Aorta (tissue), 5 donors: ENCODE measurements at places on chromosomes 4 and X. TPM values are rescaled to one million over a fixed set of nuclear protein-coding genes. Genes with fewer than 3 reads are reported as not detected.

- H3K4me1 ChIP-seq, result no peaks in the 10 kb centered on the region
- peak; percentile 61 for DNase-seq
- H3K27me3 ChIP-seq, result no peaks in the 10 kb centered on the region
- no peak overlapping the region for H3K4me3 ChIP-seq
- no peak overlapping the region for H3K27ac ChIP-seq
These were observed 10.0 kb upstream of the ADD1 start for GRCh38 chr4:2833671-2834000.

The TAF7L gene
- not detected for total RNA-seq

GRCh38 chr4:74983253-74983635 is 50.3 kb downstream of the PARM1 start:
- H3K27ac ChIP-seq, result no peak overlapping the region
- no peak for DNase-seq
- no peaks in the 10 kb centered on the region for H3K36me3 ChIP-seq
- H3K4me3 ChIP-seq, result no peak overlapping the region

The HMGN5 gene
- 8.3 TPM for total RNA-seq

The EXOSC9 gene
- 17.7 TPM for total RNA-seq

DNA sequence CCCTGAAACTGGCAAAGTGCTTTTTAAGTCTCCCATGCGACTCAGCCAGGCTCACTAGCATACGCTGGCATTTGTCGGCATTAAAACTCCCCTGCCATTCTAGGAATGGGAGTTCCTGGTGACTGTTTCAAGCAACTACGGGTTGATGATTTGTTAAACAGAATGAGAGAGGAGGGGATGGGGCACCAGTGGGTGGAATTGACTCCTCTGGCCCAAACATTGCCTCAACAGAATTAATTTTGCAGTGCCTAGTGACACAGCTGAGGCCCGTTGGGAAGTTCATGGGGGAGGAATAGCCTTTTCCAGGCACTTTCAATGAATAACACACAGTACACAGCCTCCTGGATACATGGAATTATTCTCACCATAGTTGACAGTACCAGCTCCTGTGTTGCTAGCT is 30.1 kb downstream of the NEUROG2 start:
- no peaks in the 10 kb centered on the region for H3K27me3 ChIP-seq
- H3K4me3 ChIP-seq, result no peak overlapping the region
- no peak for DNase-seq
- H3K36me3 ChIP-seq, result no peaks in the 10 kb centered on the region
- no peak overlapping the region for H3K27ac ChIP-seq

The ADGRL3 gene
- total RNA-seq, result 110 TPM

DNA sequence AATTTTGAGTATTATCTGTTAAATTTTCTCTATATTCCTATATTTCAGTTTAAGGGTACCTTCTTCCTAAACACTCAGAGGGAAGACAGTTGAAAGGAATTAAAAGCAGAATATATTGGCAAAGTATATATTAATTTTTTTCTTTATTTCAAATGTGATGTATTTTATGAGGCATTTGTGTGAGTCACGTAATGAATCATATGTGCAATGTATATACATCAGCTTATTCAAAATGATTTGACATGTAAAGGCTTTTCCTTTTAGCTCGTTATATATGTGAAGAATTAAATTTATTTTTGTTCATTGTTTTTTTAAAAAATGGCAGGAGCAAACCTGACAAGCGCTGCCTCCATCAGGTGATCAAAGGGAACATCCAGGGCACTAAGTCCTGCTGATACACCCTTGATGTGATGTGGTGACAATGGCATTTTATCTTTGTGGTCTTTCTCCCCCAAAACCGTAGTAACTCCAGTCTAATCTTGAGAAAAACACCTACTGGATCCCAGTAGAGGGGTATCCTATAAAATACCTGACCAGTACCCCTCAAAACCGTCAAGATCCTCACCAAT is 8.9 kb downstream of the WWC2 start:
- no peaks in the 10 kb centered on the region for H3K27me3 ChIP-seq
- no peak overlapping the region for H3K27ac ChIP-seq
- H3K36me3 ChIP-seq, result no peaks in the 10 kb centered on the region
- H3K4me3 ChIP-seq, result no peak overlapping the region
- peaks cover 4% of the 10 kb centered on the region for H3K4me1 ChIP-seq

- no peaks in the 10 kb centered on the region for H3K27me3 ChIP-seq
- DNase-seq, result no peak
- no peak overlapping the region for H3K27ac ChIP-seq
- no peaks in the 10 kb centered on the region for H3K4me1 ChIP-seq
These were observed 156.6 kb downstream of the CAMK2D start for GRCh38 chr4:113604955-113605354.

GRCh38 chr4:105998171-105999063 is 103.1 kb downstream of the NPNT start:
- DNase-seq, result no peak
- no peak overlapping the region for H3K27ac ChIP-seq
- no peaks in the 10 kb centered on the region for H3K4me1 ChIP-seq
- no peaks in the 10 kb centered on the region for H3K36me3 ChIP-seq
- no peak overlapping the region for H3K4me3 ChIP-seq

- no peaks in the 10 kb centered on the region for H3K36me3 ChIP-seq
- H3K27ac ChIP-seq, result no peak overlapping the region
- H3K27me3 ChIP-seq, result peaks cover 2% of the 10 kb centered on the region
- H3K4me3 ChIP-seq, result no peak overlapping the region
- H3K4me1 ChIP-seq, result no peaks in the 10 kb centered on the region
These were observed 2.9 kb downstream of the CFI start for GRCh38 chr4:109798866-109799265.

The NAP1L2 gene
- 7.2 TPM for total RNA-seq

The FHIP1A gene
- 2.8 TPM for total RNA-seq

GRCh38 chrX:136666088-136666487 is 18.1 kb downstream of the CD40LG start:
- H3K4me3 ChIP-seq, result no peak overlapping the region
- H3K4me1 ChIP-seq, result no peaks in the 10 kb centered on the region
- no peaks in the 10 kb centered on the region for H3K27me3 ChIP-seq
- H3K27ac ChIP-seq, result no peak overlapping the region

The FREM3 gene
- 0.18 TPM for total RNA-seq

The GLOD5 gene
- not detected for total RNA-seq

DNA sequence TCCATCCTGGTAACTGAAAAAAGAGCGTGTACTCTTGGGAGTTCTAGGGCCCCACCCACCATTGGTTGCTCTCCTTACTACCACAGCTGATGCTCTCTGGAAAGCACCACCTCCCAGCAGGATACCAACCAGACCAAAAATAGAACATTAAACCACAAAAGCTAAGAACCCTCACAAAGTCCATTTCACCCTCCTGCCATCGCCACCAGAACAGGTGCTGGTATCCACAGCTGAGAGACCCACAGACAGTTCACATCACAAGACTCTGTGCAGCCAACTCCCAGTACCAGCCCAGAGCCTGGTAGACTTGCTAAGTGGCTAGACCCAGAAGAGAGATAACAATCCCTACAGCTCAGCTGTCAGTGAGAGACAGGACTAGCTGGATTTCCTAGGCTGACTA is 240.6 kb downstream of the PABPC4L start:
- no peaks in the 10 kb centered on the region for H3K27me3 ChIP-seq
- no peaks in the 10 kb centered on the region for H3K36me3 ChIP-seq
- H3K4me1 ChIP-seq, result no peaks in the 10 kb centered on the region
- H3K27ac ChIP-seq, result no peak overlapping the region

- H3K27me3 ChIP-seq, result no peaks in the 10 kb centered on the region
- no peak for DNase-seq
- H3K4me1 ChIP-seq, result no peaks in the 10 kb centered on the region
- no peak overlapping the region for H3K27ac ChIP-seq
- no peaks in the 10 kb centered on the region for H3K36me3 ChIP-seq
These were observed 483.4 kb downstream of the RPA4 start for GRCh38 chrX:97367125-97367524.

The SERPINA7 gene
- total RNA-seq, result not detected

DNA sequence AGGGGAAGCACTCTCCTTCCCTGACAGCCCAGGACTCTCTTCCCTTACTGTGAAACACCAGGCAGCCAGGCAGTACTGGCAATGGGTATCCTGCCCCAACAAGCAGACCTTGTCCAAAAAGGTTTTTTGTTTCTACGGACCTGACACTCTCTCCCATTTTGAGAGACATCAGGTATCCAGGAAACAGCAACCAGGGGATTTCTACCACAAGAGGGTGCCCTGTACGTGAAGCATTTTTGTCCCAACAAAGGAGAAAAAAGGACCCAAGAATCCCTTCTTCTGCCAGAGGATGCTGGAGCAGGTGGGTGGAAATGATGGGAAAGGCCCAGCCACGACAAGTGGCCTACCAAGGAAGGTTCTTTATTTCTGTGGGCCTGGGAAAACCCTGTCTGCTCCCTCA is 65.7 kb upstream of the FGF13 start:
- H3K4me3 ChIP-seq, result no peak overlapping the region
- no peaks in the 10 kb centered on the region for H3K27me3 ChIP-seq
- no peak overlapping the region for H3K27ac ChIP-seq
- H3K4me1 ChIP-seq, result no peaks in the 10 kb centered on the region
- H3K36me3 ChIP-seq, result no peaks in the 10 kb centered on the region
- no peak for DNase-seq
